ENCODE measurements at places on chromosomes 2 and 18.

- no peak for DNase-seq
These were observed 221.9 kb upstream of the SETBP1 start for GRCh38 chr18:44458777-44459176.

DNA sequence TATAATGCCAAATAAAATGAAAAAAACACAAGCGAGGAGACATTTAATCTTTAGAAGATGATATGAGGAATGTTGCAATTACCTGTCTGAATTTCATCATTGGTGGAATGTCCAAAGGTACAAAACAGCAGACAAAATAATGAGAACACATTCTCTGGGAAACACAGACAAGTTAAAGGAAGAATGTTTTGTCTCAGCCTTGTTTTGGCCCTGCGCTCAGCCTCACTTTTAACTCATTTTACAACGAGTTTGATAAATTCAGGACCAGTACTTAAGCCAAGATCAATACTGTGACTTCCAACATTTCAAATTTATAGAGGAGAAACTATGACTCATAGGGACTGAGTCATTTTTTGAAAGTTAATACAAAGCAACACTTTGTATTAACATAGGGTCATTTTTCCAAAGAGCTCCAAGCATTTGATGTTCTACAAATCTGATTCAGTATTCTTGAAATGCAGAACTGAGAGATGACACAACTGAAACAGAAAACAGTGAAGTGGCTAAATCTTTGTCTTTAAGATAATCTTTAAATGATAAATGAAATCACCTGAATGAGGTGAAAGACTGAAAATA, 833.2 kb upstream of the CHAC2 start:
- no peak for DNase-seq

DNA sequence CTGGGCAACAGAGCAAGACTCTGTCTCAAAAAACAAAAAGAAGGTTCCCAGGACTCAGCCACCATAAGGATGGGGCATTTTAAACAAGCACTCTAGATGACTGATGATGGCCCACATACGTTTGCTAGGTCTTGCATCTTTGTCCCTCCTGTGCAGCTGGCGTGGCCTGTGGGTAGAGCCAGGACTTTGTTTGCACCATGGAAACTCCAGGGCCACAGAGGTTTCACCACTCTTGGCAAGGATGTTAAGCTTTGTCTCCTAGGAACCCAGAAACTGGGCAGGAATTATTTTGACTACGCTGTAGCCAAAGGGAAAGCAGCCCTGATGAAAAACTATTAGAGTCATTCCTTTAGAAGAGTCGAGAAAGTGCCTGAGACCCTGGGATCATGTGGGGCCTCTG, 75.3 kb upstream of the STPG4 start:
- DNase-seq: no peak

- no peak for DNase-seq
These were observed 2.2 kb downstream of the CAVIN2 start for GRCh38 chr2:191844706-191845105.

GRCh38 chr2:210337159-210337558, 22.2 kb upstream of the MYL1 start:
- DNase-seq: no peak

GRCh38 chr2:69993708-69994107, 32.3 kb upstream of the ASPRV1 start:
- DNase-seq: no peak
